ENCODE measurements at places on chromosomes 16 and 17.

DNA sequence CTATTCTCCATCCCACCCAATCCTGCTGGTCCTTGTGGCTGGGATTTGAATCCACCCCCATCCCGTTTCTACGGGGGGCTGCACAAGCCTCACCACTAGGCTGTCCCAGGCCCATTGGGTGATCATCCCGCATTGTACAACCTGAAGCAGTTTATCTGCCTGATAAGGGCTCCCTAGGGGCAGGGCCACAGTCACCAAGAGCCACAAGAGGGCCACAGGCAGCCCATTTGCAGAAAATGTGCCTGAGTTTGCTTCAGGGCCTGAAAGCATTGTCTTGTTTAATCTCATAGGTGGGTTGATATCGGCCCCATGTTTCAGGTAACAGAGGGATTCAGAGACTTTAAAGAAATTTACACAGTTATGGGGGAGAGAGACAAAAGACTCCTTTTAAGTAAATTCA is 245.0 kb downstream of the CPPED1 start:
- DNase-seq = no peak

- DNase-seq = peak; percentile 55
These were observed 10.1 kb downstream of the MRM1 start for GRCh38 chr17:36611345-36612072.

DNA sequence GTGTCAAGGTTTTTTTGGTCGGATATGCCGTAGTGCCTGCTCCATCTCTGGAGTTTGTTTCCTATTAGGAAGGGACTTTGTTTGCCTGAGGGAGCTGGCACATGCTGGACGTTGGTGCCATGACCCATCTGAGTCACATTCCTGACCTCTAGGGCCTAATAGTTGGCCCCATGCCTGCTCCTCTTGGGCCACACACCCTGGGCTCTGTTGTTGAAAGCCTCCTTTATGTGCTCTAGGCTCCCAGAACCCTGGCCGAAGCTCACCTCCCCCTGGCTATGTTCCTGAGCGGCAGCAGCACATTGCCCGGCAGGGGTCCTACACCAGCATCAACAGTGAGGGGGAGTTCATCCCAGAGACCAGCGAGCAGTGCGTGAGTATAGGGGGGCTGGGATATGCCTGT is 18.4 kb downstream of the LIMD2 start:
- no peak for DNase-seq

DNA sequence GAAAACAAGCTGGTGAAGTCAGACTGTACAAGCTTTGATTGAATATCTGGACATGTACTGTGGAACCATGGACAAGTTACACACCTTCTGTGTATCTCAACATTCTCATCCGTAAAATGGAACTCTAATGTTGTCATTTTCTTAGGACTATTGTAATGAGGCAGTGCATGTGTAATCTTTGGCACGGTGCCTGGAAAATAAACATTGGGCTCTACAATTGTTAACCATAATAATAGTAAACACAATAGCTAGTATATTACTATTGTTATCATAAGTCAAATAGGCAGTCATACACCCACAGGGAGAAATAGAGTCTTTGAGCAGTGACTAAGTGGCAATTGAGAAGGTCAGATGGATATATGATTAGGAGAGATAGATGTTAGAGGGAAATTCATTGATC is 39.8 kb upstream of the ANKFN1 start:
- DNase-seq = no peak

GRCh38 chr17:58593123-58593522 is 78.7 kb upstream of the MTMR4 start:
- DNase-seq = no peak

- no peak for DNase-seq
These were observed 75.4 kb upstream of the SDK2 start for GRCh38 chr17:73719588-73720071.

- DNase-seq = no peak
These were observed 14.2 kb upstream of the LRRC75A start for GRCh38 chr17:16506188-16506587.

GRCh38 chr17:81310949-81311550 is 15.9 kb upstream of the SLC38A10 start:
- no peak for DNase-seq

GRCh38 chr17:10058921-10059683 is 139.3 kb downstream of the GAS7 start:
- no peak for DNase-seq

GRCh38 chr17:4508207-4508606 is 9.5 kb downstream of the SPNS2 start:
- DNase-seq = no peak

- DNase-seq = no peak
These were observed 8.1 kb downstream of the NFE2L1 start for GRCh38 chr17:48056246-48056745.

DNA sequence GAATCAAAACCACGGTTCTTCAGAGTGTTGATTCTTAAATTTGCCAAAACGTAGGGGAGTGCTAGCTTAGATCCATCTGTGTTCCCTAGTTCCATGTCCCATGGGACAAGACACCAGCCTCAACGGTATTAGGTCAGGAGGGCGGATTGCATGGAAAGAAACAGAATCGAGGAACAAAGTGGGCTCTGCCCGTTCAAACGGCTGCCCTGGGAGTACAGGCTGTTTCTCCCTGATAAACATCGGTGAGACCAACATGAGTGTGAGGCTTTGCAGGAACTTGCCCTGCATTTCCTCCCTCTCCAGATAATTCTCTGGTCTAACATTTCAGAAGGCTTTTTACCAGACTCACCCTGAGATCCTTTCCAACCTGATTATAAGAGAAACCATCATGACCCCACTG is 82.2 kb downstream of the MRM3 start:
- no peak for DNase-seq

- DNase-seq = peak; percentile 83
These were observed 2.2 kb upstream of the KRT19 start for GRCh38 chr17:41530062-41531048.

DNA sequence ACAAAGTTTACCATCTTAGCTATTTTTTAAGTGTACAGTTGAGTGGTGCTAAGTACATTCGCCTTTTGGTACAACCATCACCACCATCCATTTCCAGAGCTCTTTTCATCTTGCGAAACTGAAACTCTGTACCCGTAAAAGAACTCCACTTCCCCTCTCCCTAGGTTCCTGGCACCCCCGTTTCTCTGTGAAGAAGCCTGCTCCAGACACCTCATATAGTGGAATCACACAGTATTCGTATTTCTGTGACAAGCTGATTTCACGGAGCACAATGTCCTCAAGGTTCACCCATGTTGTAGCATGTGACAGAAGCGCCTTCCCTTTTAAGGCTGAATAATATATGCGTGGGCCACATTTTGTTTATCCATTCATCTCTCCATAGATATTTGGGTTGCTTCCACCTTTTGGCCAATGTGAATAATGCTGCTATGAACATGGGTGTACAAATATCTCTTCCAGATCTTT is 54.2 kb upstream of the MAP3K14 start:
- no peak for DNase-seq

GRCh38 chr16:11615748-11616447 is 29.2 kb upstream of the LITAF start:
- DNase-seq = no peak

DNA sequence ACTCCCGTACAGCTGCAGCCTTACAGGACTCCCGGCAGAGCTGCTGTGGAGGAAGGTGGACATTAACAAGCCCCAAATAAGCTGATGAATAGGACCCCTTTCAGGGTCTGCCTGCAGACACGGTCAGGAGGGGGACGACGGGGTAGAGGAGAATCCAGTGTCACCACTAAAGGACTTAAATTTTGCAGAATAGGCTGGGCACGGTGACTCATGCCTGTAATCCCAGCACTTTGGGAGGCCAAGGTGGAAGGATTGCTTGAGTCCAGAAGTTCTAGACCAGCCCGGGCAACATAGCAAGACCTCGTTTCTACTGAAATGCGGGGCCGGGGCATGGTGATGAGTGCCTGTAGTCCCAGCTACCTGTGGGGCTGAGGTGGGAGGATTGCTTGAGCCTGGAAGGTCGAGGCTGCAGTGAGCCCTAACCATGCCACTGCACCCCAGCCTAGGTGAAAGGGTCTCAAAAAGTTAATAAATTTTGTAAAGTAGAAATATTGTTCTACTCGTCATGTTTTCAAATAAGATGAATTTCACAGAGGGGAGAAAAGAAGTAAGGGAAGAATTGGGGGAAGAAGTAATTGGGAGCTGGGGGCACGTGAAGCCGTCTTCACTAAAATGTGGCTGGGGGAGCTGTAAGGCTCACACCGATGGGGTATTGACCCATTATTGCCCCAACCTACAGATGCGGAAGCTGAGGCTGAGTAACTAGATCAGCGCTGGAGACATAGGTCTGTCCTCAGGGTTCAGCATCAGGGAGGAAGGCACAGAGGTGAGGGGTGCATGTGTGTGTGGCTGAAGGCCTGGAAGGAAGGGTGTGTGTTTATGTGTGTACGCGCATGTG is 4.7 kb downstream of the LITAFD start:
- no peak for DNase-seq
